Fibroblast of skin of right quadriceps (primary cell): ENCODE measurements at places on chromosomes 4 and X.
A peak's percentile ranks its signal among the peaks of the same experiment; 100 is the strongest.

DNA sequence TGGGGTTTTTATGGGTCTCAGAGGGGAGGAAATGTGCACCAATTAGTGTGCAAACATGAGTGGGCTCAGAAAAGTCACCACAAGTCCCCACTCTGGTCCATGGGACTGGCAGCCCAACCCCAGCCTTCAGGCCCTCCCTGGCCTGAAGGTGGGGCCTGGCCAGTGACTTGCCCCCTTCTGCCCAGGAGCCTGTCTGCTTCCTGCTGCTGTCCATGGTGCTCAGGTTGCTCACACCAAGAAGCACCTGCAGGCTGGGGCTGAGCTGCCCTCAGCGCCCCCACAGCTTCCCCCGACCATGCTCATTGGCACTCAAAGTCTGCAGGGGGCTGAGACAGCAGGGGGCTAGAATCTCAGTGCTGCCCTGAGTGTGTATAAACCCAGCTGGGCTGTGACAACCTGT, 30.6 kb upstream of the GC start:
- DNase-seq, result no peak

DNA sequence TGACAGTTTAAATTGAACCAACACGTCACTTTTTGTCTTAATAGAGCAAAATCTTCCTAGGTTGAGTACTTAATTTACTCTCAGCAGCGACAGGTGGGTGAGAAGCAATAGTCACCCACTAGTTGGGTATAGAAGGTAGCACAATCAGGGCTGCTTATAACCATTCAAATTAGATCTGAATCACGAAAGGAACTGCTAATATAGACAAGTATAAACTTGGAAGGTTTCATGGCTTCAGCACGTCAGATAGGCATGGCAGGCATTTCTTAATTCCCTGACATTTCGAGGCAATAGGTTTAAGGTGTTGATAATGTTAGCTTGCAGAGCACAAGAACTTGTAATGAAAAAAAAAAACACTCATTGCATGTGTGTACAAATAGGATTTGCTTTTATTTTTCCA, 853.4 kb downstream of the PCDH7 start:
- DNase-seq, result no peak

- DNase-seq, result peak; percentile 32
Observed at GRCh38 chr4:82648356-82648755, 86.6 kb upstream of the TMEM150C start.

GRCh38 chrX:122113376-122113775, 1066.0 kb downstream of the GLUD2 start:
- DNase-seq, result no peak

DNA sequence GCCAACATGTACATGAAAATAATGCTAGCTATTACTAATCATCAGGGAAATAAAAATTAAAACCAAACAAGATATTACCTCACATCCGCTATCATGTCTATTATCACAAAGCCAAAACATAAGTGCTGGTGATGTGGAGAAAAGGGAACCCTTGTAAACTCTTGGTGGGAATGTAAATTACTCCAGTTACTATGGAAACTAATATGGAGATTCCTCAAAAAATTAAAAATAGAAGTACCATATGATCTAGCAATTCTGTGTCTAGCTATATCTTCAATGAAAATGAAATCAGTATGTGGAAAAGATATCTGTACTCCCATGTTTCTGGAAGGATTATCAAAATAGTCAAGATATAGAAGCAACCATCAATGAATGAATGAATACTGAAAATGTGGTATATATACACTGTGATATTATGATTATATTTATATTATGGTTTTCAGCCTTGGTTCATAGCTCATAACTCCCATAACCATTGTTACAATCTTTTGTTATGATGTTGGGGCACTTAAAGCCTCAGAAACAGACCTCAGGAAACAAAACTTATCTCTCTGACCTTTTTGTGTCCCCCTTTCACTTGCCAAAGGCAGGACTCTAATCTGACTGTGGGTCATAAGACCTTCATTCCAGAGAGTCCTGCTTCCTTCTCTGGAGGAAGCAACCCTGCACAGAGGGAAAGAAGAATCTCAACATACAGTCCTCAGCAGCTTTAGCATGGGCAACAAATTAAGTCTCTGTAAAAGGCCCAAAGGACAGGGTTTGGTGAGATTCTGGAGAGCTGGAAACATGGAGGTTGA, 933.2 kb downstream of the ADGRL3 start:
- DNase-seq, result no peak

- peak; percentile 17 for DNase-seq
Observed at GRCh38 chrX:149513825-149514428, 8.8 kb upstream of the IDS start.

- no peak for DNase-seq
Observed at GRCh38 chr4:13989501-13989900, 362.0 kb upstream of the BOD1L1 start.

- no peak for DNase-seq
Observed at GRCh38 chrX:124488412-124489161, 142.2 kb downstream of the SH2D1A start.

DNA sequence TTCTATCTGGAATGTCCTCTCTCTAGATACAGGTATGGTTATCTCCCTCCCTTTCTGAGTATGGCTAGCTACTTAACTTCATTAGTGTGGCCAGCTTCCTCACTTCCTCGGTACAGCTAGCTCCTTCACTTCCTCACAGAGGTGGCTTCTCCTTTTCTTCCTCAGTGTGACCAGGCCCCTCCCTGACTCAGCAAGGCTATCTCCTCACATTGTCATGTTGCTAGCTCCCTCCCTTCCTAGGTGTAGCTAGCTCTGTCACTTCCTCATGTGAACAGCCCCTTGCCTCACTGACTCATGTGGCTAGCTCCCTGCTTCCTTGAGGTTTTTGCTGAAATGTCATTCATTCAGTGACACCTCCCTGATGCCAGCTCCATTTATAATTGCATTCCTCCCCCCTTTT, 67.3 kb upstream of the DDIT4L start:
- no peak for DNase-seq

DNA sequence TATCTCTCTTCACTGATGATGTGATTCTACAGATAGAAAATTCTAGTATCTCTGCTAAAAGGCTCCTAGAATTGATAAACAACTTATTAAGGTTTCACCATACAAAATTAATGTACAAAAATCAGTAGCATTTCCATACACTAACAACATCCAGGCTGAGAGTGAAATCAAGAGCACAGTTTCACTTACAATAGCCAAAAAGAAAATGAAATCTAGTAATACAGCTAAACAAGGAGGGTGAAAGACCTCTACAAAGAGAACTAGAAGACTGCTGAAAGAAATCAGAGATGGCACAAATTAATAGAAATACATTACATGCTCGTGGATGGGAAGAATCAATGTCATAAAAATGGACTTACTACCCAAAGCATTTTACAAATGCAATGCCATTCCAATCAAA, 751.9 kb downstream of the FSTL5 start:
- no peak for DNase-seq

GRCh38 chr4:71171592-71171991, 167.2 kb upstream of the SLC4A4 start:
- no peak for DNase-seq

GRCh38 chr4:89837993-89838390, 1.0 kb upstream of the SNCA start:
- no peak for DNase-seq

GRCh38 chr4:100983426-100983825, 363.9 kb downstream of the PPP3CA start:
- DNase-seq, result peak; percentile 33

DNA sequence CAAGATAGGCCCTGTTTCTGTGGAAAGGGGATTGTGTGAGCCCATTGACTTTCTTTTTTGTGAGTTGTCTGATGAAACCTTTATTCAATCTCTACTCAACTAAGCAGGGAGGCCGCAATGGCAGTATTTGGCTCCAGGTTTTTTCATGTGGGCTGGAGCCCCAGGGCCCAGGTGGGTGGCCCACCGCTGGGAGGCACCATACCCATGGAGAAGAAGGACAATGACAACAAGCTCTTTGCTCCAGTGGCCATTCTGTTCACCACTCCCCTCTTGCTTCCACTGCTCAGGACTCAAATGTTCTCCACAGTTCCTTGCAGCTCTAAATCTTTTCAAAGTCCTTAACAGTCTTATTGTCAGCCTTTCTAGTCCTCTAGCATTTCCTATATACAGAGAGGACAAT, 54.1 kb downstream of the HOPX start:
- no peak for DNase-seq

GRCh38 chr4:1202526-1203011, 30.2 kb upstream of the SPON2 start:
- no peak for DNase-seq

DNA sequence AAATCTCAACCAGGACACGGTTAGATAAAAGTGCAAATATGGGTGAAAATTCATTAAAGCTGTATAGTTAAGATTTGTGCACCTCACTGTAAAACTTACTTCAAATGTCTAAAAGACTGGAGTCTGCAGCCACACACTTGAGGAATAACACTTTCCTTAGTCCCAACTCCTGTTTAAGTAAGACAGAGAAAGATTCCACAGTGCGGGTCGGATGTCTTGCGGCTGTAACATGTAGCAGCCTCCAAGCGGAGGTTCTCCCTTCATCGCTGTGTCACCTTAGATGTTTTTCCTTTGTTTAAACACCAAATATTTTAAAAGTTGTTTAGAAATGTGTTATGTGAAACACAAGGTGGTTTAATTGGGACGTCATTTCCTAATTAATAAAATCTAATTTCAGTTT, 905 bp upstream of the MAEA start:
- no peak for DNase-seq

GRCh38 chrX:52346174-52347165, 22.4 kb upstream of the XAGE2 start:
- peak; percentile 4 for DNase-seq

DNA sequence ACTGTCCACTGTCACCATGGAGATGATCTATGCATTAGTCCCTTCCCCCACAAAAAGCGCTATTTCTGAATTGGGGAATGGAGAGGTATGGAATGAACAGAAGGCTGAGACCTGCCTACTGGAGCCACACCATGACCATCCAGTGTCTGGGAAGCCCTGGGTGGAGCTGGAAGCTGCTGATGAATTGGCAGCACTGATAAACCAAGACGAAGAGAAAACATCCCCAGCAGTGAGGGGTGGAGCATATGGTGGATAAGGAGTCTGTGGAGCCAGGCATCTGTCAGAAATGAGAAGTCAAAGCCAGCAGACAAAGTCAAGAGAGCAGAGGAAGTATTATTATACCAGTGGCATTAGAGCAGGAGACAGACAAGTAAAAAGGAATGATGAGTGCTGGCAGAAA, 13.2 kb downstream of the CC2D2A start:
- no peak for DNase-seq

DNA sequence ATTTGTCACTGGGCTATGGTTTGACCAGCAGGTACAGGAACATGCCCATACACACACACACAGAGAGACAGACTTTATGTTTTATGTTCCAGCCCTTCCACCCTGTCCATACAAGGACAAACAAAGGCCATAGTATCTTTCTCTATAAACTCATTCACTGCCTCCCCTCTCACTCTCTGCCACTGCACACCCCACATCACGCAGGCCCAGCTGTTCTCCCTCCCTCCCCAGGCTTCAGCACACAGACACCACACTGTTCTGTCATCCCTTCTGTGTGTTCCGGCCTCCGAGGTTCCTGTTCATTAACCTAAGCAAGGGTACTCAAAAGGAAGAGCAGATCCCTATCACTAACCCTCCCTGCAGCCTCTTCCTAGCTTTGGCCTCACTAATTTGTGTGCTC, 17.8 kb downstream of the LAS1L start:
- DNase-seq, result no peak

- no peak for DNase-seq
Observed at GRCh38 chr4:5955201-5955821, 62.4 kb upstream of the CRMP1 start.

DNA sequence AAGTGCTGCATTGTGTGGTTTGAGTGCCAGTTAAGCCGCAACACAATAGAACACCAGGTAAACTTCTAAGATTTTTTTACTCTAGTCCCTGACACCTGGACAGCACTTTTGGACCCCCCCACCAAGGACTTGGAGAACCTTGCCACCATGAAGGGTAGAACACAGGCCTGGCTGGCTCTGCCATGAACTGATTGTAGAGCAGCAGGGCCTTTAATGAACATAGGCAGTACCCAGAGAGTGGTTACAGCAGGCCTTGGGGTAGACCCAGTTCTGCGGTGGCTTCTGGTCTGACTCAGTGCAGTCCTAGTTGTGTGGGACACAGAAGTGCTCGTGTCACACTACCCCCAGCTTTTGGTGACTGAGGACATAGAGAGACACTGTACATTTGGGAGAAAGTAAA, 648.3 kb downstream of the PCDH19 start:
- no peak for DNase-seq

DNA sequence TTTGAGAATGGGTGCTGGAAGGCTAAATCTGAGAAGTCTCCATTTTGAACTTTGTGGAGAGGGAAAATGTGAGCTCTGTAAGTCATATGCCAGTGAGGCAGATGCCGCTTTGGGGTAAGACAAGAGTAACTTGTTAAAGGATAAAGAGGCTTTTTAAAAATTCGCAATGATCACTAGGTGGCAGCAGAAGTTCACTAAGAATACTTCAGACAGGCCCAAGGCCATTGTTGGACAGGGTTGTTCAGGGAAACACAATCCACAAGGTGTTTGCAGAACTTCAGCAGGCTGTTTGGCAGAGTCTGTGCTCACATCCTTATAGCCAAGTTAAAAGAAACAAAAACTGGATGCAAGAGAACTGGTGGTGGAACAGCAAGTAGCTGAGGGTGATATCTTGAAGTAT, 13.7 kb upstream of the PIGA start:
- peak; percentile 49 for DNase-seq

GRCh38 chrX:106415276-106415895, 196.4 kb upstream of the RADX start:
- peak; percentile 4 for DNase-seq

- peak; percentile 11 for DNase-seq
Observed at GRCh38 chr4:184039963-184040383, 134.9 kb downstream of the STOX2 start.

- no peak for DNase-seq
Observed at GRCh38 chr4:148686449-148686848, 244.2 kb upstream of the NR3C2 start.

- peak; percentile 82 for DNase-seq
Observed at GRCh38 chr4:153296040-153296823, 48.3 kb upstream of the MND1 start.

GRCh38 chrX:39705290-39705689, 392.5 kb downstream of the BCOR start:
- peak; percentile 82 for DNase-seq

DNA sequence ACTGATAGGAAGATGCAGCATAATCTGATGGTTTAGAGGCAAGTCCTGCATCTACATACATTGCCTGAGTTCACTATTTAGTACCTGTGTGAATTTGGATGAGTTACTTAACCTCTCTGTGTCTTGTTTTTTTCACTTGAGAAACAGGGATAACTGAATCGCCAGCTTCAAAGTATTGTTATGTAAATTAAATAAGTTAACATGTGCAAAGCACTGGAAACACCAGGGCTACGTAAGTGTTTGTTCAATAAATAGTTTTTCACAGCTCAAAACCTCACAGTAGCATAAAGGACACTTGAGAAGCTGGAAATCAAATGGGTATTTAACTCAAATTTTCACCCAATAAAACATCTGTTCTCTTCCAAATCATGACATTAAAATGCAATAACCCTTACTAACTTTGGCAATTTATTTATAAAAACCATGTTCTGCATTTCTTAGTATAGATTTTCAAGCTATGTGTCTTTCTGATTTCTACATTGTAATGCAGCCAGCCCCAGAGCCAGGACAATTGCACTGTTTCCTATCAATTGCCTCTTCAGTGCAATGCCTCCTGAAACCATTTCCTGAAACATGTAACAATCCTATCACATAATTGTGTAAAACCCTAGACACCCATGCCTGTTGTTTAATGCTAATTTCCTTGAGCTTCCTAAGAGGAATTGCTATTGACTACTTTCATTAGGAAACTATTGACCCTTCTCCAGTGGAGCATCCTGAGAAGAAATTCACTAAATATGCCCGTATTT, 177.1 kb downstream of the UNC5C start:
- DNase-seq, result no peak
